ENCODE measurements at places on chromosomes 2 and 18.

GRCh38 chr2:120602251-120602650 lies 133.4 kb upstream of the GLI2 start:
- DNase-seq: no peak

- no peak for DNase-seq
Observed at GRCh38 chr18:31100436-31101182, 1.6 kb downstream of the DSC2 start.

- DNase-seq: no peak
Observed at GRCh38 chr2:238750212-238750904, 97.5 kb upstream of the TWIST2 start.

DNA sequence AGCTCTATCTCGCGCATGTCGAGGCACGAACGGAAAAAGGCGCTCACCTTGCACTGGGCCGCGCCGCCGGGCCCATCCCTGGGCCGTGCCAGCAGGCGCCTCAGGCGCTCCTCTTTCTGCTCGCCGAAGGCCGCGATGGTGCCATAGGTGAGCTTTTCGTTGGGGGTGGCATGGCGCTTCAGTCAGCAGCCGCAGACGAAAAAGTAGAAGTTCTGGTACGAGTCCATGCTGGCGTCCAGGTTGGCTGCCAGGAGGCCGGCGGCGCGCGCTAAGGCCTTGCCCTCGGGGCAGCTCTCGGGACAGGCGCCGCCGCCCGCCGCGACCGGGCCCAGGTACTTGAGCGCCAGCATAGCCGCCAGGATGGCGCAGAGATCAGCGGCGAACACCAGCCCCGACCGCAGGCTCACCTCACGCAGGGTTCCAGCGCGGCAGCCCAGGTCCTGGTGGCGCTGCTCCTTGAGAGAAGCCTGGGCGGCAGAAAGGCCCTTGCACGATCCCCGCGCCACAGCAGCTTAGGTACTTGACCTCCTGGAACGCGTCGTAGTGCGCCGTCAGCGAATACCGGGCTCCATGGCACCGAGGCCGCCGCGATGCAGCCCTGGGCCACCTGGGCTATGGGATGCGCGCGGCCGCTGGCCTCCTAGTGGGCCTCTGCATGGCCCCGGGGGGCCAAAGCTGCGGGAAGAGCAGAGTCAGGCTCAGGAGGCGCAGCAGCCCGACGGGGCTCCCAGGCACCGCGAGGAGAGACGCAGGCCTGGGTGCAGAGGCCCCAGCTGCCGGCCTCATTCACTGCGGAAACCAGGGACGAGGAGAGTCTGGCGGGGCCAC lies 12.8 kb downstream of the ALPG start:
- no peak for DNase-seq

DNA sequence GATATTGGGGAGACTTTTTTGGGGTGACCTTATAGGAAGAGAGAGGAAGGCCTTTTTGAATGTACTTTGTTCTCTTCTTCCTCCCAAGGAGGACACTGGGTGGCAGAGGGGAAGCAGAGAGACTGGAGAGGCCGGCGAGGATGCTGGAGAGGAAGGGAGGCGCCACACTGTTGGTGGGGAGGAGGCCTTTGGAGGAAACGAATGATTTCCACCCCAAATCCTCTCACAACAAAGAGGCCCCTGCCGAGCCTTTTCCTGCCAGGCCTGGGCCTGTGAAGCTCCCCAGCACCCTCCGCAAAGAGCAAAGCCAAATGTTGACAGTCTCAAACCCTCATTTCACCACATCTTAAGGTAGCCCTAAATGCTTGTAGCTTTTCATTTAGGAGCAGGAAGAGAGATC lies 59.0 kb upstream of the UPP2 start:
- no peak for DNase-seq

DNA sequence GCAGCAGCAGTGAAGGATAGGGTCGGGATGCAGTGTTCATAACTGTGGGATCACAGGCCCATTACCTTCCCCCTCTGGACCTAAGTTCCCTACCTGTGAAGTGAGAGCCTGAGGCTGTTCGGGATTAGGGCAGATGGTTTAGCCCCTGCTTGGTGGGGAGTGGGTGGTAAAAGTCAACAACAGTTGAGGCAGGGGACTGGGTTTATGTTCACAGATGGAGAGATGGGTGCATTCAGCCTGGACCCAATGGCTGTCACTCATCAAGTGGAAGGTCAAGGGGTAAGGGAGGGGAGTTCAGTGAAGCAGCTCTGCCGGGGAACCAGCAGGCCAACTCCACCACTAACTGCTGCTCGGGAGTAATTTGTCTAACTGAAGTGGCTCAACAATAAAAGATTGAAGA lies 180.4 kb downstream of the FAM210A start:
- no peak for DNase-seq

DNA sequence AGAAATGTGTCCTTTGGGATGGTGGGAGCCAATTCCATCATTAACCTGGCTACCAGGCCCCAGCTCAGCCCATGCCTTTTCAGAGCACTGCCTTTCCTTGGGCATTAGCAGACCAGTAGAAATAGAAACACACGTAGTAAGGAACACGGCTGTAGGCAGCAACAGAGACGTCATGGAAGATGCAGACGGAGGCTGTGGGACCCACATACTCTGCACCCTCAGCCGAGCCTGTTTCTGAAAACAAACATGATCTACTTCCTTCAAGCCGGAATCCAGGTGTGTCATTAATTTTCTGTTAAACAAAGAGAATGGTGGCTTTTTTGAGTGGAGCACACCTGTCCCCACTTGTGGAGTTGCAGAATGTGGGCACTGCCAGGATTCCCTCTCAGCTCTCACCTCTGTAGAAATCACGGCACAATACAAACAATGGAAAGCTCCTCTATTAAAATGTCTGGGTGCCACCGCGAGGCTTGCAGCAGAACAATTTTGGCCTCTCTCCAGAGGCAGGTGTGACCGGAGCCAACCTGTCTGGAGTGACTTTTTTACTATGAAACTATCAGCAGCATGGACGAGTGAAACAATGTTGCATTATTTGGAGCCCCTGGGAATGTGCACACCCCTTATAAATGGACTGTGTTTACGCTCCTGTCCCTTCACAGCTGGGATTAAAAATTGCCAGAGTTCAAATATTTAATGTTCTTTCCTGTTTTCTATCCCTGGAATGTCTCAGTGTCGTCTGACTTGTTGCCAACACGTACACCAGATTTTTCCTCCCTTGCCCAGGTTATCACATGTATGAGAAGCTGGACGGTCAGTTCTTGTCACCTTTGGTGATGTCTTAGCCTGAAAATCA lies 31.7 kb downstream of the SPP2 start:
- no peak for DNase-seq

DNA sequence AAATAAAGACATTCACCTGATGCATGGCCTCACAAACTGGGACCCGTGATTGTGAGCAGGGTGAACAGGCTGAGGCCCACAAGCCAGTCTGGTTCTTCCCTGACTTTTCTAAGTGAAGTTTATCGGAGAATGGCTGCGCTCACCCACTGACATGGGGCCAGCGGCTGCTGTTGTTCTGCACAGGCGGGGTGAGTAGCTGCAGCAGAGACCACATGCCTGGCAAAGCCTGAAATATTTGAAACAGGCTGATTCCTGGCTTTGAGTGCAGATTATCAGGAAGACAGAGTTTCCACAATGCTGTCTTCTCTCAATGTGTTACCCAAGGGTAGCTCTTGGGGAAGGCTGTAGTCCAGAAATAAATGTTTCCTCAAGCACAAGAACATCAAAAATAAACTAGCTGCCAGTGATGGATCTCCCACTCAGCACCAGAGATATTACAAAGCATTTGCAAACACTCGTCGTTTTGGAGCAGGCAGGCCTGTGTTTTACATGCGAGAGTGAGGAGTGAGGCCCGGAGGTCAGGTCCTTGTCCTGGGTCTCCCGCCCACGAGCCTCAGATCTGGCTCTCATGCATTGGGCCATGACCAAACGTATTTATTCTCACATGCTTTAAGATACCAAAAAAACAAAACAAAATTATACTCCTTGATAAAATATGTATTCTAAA lies 647.1 kb downstream of the GALR1 start:
- no peak for DNase-seq

DNA sequence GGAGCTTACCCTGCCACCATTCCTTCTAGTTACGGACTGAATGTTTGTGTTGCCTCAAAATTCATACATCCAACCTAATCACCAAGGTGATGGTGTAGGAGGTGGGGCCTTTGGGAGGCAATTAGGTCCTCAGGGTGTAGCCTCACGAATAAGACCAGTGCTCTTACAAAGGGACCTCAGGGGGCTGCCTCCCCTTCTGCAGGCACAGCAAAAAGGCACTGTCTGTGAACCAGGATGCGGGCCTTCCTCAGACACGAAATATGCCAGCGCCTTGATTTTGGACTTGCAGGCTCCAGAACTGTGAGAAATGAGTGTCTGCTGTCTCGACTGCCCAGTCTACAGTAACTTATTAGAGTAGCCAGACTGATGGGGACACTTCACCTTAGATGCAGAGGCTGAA lies 150.4 kb upstream of the HDAC4 start:
- no peak for DNase-seq

DNA sequence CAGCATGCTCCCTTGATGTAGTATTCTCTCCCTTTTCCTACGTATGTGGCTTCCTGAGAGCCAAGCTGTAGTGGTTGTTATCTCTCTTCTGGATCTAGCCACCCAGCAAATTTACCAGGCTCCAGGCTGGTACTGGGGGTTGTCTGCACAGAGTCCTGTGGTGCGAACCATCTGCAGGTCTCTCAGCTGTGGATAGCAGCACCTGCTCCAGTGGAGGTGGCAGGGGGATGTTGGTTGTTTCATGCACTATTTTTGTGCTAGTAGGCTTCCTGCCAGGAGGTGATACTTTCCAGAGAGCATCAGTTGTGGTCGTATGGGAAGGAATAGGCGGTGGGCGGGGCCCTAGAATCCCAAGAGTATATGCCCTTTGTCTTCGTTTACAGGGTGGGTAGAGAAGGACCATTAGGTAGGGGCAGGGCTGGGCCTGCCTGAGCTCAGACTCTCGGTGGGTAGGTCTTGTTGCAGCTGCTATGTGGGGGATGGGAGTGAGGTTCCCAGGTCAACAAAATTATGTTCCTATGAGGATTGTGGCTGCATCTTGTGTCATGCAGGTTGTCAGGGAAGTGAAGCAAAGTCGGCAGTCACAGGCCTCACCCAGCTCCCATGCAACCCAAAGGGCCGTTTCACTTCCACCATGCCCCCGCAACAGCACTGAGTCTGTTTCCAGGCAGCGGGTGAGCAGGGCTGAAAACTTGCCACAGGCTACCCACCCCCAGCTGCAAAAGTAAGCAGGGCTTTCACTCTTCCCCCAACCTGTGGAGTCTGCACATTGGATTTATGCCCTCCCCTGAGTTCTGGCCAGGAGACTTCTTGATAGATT lies 1139.5 kb downstream of the BCL11A start:
- DNase-seq: no peak

DNA sequence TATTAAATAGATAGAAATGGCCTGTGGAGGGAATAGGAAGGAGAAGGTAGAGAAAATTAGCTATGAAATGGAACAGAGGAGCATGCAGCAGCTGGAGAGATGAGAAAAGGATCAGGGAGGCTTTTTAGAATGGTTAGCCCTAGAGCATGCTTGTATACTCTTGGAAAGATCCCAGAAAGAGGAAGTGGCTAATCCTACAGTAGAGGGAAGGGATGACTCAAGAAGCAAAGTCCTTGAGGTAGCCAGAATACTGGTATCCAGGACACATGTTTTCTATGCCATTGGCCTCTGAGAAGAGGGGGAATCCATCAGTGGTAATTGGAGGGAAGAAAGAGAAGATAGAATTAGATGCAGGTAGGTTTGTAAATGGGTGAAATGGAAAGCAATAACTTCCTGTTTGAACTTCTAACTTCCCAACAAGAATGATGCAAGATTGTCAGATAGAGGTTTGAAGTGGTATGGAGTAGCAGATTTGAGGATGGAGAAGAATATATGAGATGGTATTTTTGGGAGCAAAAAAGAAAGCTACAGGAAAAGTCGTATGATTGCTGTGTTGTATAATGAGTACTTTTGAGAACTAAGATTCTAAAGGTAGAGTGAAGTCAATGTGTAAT lies 17.1 kb upstream of the OSBPL6 start:
- DNase-seq: no peak

DNA sequence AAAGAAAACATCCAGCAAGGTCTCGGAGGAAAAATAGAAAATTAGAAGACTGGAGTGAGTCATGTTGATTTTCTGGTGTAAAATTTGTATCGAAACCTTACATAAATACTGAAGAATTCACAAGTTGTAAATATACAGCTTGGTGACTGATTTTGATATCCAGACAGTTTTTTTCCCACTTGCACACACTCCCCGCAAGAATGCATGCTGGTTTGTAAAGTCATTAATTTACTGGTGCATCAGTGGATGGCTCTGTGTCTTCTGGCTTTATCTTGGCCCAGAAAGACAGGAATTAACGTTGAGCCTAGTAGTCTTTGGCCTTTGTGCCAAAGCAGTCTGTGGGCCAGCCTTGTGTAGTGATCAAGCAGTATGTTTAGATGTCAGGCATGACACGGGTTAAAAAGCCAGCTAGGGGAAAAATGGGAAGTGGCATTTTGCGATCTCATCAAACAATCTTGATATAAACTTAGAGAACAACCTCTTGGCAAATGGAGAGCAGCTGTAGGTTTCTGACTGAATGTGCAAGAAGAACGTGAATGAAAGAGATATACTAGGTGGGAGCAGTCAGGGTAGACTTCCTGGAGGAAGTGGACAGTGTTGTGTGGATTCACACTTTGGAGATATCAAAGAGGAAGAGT lies 22.7 kb upstream of the CASP8 start:
- no peak for DNase-seq

GRCh38 chr2:64319896-64320295 lies 134.1 kb upstream of the LGALSL start:
- no peak for DNase-seq

- no peak for DNase-seq
Observed at GRCh38 chr2:232447638-232448303, 8.2 kb upstream of the ALPI start.

DNA sequence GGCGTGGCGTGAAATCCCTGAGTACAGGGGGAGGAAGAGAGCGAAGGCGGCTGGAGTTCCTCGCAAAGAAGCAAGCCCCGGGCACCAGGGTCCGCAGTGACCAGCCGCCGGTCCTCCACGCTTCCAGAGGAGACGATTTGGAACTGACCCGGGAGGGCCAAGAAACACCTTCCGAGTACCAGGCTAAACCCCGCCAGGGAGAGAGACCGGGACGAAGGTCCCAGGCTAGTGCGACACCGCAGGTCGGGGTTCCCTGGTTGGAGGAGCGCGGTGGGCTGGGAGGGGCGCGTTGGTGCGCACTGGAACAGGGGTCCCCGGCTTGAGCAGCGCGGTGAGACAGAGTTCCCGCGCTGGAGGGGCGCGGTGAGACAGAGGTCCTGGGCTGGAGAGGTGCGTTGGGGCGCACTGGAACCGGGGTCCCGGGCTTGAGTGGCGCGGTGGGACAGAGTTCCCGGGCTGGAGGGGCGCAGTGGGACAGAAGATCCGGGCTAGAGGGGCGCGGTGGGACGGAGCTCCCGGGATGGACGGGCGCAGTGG lies 901 bp downstream of the WDFY1 start:
- no peak for DNase-seq

DNA sequence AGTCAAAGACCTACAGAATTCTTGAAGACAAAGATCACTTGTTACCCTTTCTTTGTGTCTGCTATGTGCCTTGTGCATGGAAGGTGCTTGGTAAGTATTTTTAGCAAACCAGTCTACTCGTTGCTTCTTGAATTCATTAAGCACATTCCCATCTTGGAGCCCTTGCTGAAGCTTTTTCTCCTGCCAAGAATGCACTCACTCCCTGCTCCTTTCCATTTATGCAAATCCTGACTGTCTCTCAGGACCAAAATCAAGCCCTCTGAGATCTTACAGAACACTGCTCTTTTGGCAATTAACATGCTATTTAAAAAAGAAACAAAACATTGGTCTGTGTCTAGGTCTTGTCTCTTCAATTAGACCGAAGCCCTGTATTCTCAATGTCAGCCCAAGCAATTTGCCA lies 75.8 kb downstream of the CLHC1 start:
- no peak for DNase-seq
